Smooth muscle cell of bladder (primary cell): ENCODE measurements at places on chromosomes 6 and 20. TPM values are rescaled to one million over a fixed set of nuclear protein-coding genes. Genes with fewer than 3 reads are reported as not detected.

The CFB gene
- total RNA-seq = 46.1 and 61.2 TPM in 2 replicates

The ACOT8 gene
- total RNA-seq = 46.2 and 46.5 TPM in 2 replicates

The OPRM1 gene
- total RNA-seq = not detected in 2 replicates

The RPS21 gene
- 1,346 and 1,555 TPM in 2 replicates for total RNA-seq

The EDN3 gene
- total RNA-seq = not detected in 2 replicates

The HLA-G gene
- total RNA-seq = 0.14 and 0.37 TPM in 2 replicates

The ATP6V1G2 gene
- total RNA-seq = 4.8 and 5.0 TPM in 2 replicates

The PKHD1 gene
- not detected in 2 replicates for total RNA-seq

The REM1 gene
- total RNA-seq = 0.09 TPM in 1 of 2 replicates, not detected in the other

The FRMD1 gene
- total RNA-seq = not detected in 2 replicates

The TFAP2D gene
- total RNA-seq = not detected in 2 replicates

The SMOC2 gene
- total RNA-seq = under 0.01 TPM in 1 of 2 replicates, not detected in the other

The LY6G6C gene
- total RNA-seq = not detected in 2 replicates

The CST3 gene
- total RNA-seq = 114 and 136 TPM in 2 replicates

The ZNF311 gene
- 1.9 and 2.1 TPM in 2 replicates for total RNA-seq

The AGPAT4 gene
- total RNA-seq = 9.3 and 15.1 TPM in 2 replicates

The SAMD3 gene
- 4.1 and 11.8 TPM in 2 replicates for total RNA-seq

The NKX2-2 gene
- total RNA-seq = not detected in 2 replicates

The PHIP gene
- 14.9 and 15.4 TPM in 2 replicates for total RNA-seq

The OLIG3 gene
- not detected in 2 replicates for total RNA-seq

The HDGFL1 gene
- total RNA-seq = not detected in 2 replicates

The CTCFL gene
- total RNA-seq = not detected in 2 replicates

The XKR7 gene
- not detected in 2 replicates for total RNA-seq

The NT5E gene
- total RNA-seq = 235 and 363 TPM in 2 replicates

The ESR1 gene
- total RNA-seq = 0.71 and 0.92 TPM in 2 replicates

The ABCC10 gene
- total RNA-seq = 16.5 and 17.3 TPM in 2 replicates

The CDSN gene
- total RNA-seq = under 0.01 TPM in 1 of 2 replicates, not detected in the other

The SMAP1 gene
- total RNA-seq = 17.9 and 19.8 TPM in 2 replicates

The UNC5CL gene
- under 0.01 and 0.09 TPM in 2 replicates for total RNA-seq

The PCSK2 gene
- under 0.01 TPM in 2 replicates for total RNA-seq

The TMEM30A gene
- 172 and 194 TPM in 2 replicates for total RNA-seq

The RIPOR2 gene
- total RNA-seq = 1.1 TPM in 2 replicates

The C20orf144 gene
- 0.09 and 0.14 TPM in 2 replicates for total RNA-seq

The TRMT11 gene
- 19.0 and 20.6 TPM in 2 replicates for total RNA-seq

The UFL1 gene
- total RNA-seq = 30.7 and 31.0 TPM in 2 replicates

The ENPP1 gene
- 4.7 and 8.7 TPM in 2 replicates for total RNA-seq

The SLC32A1 gene
- total RNA-seq = not detected in 2 replicates
